ENCODE measurements at places on chromosomes 1 and 21.
A peak's percentile ranks its signal among the peaks of the same experiment; 100 is the strongest.

DNA sequence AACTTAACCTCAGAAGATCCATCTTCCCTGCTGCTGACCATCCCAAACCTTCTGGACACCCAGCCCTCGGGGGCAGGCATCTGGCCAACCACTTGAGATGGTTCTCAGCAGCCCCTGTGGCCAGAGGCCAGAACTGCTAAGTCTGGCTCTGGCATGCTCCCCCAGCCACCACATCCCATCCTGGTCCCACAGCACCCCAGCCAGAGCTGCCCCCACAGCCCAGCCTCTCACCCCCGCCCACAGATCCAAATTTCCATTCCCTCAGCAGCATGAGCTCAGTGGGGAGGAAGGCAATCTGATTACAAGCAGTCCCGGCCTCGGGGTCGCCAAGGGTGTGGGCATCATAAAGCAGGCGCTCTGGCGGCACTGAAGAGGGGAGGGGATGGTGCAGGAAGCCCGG is 45.6 kb downstream of the GLIS1 start:
- DNase-seq, result no peak

DNA sequence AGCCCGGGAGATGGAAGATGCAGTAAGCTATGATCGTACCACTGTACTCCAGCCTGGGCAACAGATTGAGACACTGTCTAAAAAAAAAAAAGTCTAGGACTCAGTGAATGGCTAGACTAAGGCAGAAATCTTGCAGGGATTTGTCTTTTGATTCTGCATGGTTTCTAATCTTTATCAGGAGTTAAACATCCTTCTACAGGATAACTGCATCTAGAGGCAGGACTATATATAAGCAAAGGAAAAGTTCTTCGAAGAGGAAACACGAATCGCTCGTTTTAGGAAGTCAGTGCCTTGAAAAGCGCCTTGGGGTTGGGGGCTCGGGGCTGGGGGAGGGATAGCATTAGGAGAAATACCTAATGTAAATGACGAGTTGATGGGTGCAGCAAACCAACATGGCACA is 602 bp upstream of the UFC1 start:
- DNase-seq, result no peak

- no peak for DNase-seq
These were observed 209.6 kb downstream of the GREM2 start for GRCh38 chr1:240402326-240402725.

DNA sequence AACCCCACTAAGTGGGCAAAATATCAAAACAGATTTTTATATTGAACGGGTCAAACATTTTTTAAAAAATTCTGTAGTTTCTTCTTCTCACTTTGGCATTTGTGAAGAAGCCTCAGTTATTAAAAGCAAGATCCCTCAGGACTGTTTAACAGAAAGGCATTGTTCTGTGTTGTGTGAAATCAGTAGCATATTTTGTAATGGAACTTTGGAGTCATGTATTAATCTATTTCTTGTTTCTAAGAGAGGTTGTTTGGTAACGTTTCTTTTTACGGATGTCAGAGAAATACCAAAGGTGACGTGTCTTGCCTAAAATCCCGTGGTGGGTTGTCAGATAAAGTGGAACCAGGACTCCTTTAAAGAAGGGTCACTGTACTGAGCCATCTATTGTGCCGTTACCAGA is 23.7 kb downstream of the GPR137B start:
- no peak for DNase-seq

DNA sequence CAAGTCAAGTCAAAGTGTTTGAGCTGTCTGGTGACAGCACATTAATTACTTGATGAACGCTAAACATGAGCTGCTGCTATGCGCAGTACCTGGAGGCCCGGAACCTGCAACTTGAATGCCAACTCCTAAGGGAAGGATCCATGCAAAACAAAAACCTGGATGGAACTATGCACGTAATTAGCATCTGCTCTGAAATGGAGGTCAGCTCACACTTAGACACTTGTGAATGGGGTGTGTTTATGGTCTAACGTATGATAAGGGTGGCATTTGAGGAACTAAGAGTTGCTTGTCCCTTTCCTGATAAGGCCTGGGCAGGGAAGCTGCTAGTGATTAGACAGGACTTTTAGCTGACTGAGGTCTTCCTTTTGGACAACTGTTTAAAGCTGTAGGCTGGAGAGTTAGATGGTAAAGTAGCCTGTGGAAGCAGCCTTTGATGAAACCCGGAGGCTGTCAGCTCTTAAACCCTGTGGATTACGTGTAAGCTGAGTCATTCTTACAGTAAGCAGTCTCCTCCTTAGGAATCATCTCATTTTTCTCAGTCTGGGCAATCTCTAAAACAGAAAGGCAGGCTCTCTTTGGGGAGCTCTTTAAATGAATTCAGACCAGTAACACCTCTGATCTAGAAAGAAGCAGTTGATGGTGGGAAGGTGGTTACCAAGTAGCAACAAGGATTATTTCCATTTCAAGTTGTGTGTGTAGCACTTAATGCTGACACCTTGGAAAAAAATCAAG is 6.8 kb downstream of the TENT5C start:
- DNase-seq, result no peak

- DNase-seq, result no peak
These were observed 228.8 kb downstream of the COL11A1 start for GRCh38 chr1:102879439-102879993.

DNA sequence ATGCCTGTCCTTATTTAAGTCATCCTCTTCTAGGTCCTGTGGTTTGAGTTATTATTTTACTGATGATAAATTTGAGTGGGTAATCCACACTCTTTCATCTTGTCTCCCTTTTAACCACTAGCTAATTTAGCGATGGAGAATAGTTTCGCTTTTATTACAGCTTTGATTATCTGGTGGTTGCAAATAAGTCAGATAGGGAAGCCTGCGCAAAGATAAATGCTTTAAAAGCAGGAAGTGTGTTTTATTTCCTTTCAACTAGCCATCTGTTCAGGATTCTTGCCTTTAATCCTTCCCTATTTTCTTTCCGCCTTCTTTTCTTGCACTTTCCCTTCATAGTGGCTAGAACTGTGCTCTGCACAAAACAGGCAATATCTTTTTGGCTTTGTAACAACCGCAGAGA is 129.0 kb downstream of the TGFB2 start:
- DNase-seq, result no peak

- peak; percentile 80 for DNase-seq
These were observed 24.8 kb downstream of the S100A6 start for GRCh38 chr1:153510984-153511410.

- no peak for DNase-seq
These were observed 690.5 kb upstream of the NR5A2 start for GRCh38 chr1:199336745-199337640.

DNA sequence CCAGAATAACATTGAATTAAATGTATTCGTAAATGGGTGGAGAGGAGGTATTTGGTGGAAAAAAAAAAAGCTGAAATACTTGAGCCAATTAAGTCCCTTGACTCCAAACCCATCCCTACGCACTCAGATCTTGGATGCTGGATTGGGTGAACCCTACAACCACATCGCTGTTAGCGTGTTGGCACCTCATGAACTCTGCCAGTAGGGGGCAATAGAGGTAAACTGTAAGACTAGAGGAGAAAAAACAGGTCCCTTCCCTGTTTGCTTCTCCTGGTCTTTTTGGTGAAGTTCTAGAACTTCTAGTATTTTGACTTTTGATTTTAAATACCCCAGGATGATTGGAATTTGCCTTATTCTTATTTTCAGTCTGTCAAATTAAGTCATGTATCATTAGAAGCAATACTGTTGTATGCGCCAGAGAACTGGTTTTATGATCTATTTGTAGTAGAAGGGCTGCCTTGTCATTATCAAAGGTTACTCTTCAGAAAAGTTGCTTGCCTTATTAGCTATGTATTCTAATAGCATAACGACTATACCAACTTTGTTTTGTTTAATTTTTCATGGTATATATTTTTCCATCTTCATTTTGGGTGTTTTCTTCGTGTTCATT is 1.9 kb upstream of the OR13G1 start:
- DNase-seq, result no peak

- DNase-seq, result no peak
These were observed 61.0 kb downstream of the RUNX1 start for GRCh38 chr21:34988139-34988538.

DNA sequence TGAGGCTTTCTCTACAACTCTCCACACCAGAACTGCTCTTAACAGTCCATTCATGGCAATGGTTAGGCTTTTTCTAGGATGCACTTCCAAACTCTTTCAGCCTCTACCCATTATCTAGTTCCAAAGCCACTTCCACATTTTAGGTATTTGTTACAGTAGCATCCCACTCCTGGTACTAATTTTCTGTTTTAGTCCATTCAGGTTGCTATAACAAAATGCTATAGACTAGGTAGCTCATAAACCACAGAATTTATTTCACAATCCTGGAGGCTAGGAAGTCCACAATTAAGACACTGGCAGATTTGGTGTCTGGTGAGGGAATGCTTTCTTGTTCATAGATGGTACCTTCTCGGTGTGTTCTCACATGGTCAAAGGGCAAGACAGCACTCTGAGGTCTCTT is 17.3 kb upstream of the EPS8L3 start:
- no peak for DNase-seq

GRCh38 chr1:187383366-187383765 is 554.6 kb downstream of the PLA2G4A start:
- no peak for DNase-seq

- DNase-seq, result no peak
These were observed 1.0 kb downstream of the APOA2 start for GRCh38 chr1:161222175-161223019.

DNA sequence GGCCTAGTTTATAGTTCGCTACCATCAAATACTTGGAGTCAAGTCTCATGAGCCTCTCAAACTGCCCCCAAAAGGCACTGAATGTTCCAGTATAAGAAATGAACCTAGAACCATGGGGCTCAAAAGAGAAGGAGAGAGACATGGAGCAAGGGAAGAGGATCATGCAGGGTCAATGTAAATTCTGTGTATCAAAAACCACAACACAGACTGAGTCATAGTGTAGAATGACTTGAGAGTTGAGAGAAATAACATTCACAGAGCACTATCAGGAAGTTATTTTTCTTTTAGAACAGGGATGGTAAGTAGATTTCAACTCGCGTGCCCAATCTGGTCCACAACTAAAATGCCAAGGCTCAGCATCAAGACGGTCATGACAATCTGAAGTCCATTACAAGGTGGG is 59.8 kb downstream of the GNG12 start:
- no peak for DNase-seq

DNA sequence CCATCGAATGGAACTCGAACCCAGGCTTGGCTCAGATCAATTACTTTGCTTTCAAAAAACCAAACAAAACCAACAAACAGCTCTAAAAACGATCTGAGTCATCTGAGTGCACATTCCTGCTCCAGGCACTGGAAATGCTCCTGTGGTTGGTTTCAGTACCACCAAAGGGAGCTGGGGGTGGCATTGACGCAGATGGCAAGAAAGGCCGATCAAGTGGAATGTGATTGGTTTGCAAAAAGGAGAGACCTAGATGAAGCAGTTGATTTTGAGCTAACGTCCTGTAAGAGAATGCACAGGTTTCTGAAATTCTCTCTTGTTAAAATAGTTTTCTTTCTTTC is 39.5 kb downstream of the PIK3CD start:
- no peak for DNase-seq

DNA sequence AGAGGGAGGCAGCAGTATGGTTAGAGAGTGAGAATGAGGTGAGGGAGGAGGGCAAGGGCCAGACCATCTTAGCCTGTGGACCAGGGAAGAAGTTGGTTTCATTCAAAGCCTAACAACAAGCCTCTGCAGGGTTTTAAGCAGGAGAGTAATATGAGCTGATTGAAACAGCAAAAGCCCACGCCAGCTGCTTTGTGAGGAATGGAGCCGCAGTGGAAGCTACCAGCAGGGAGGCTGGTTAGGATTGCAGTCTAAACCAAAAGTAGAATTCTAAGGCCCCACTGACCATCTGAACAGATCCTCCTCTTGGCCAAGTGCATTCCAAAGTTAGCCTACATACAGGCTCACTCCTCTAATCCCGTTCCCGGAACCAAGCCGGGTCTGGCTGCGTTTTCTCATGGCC is 44.8 kb downstream of the OLFML3 start:
- DNase-seq, result no peak

DNA sequence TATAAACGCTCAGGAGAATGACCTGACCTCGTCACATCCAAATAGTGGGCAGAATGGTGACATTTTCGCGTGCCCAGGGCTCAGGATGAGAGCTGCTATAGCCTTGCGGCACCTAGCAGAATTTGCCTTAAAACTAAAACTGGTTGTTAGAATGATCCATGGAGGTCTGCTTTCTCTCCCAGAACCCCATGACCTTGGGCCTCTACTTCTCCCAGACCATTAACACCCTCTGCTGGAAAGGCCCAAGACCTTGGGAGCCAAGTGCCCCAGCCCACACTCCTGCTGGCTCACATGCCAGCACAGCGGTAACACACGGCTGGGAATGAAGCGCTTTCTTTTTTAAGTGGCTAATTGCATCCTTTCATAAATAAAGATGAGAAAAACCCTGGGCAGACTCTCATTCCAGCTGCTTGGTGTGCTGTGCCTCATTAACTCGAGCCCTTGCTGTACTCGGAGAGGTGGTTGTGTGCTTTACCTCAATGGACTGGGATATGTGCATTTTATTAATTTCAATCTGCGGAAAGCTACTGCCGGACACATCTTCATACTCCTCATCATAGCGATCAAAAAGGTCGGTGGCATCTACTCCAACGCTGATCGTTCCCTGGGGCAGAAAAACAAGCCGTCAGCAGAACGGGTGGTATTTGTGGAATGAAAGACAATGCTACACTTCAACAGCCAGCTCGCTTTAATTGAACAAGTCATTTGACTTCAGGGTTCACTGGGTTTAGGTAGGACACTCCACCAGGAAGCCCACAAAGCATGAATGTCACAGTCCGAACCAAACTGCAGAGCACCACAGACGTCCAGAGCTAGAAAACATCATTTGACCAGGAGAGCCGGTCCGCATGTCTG is 29.0 kb downstream of the THAP3 start:
- no peak for DNase-seq

- no peak for DNase-seq
These were observed 99.0 kb downstream of the LTN1 start for GRCh38 chr21:28893687-28894086.

DNA sequence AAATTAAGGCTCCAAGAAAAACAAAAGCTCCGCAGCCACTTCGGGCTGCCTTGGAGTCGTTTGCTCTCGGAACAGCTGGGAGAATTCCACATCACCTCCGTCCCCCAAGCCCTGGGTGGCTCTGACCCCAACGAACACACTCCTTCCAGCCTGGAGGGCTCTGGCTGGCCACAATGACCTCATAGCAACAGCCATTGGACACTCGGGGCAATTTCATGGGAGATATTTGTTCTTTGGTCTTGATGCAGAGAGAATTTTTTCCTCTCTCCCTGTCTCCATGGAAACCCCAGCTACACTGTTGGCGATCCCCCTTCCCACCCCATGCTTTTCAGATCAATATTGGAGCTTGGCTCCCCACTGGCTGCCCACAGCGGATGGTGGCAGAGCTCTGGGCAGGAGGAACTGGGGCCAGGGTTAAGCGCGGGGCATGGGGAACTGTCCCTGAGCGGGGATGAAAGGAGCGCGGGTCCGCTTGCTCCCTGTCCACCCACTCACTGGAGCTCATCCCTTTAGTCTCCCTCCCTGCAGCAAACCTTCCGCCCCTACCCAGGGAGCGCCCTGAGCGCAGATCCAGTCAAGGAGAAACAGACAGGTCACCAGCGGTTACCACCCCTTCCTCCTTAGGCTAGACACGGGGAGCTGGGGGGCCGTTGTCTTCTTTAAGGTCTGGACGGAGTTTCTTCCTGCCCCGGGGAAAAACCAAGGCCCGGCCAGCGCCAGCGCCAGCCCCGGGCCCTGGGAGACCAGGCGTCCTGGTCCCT is 1.2 kb downstream of the WNT4 start:
- no peak for DNase-seq

GRCh38 chr1:157107702-157108101 is 8.1 kb upstream of the ETV3L start:
- DNase-seq, result no peak

Measured in activated CD4-positive, alpha-beta T cell treated with anti-CD3 and anti-CD28 coated beads for 4 hours (primary cell).